Mucosa of descending colon (tissue), 3 donors: ENCODE measurements at places on chromosomes 2 and 18. TPM values are rescaled to one million over a fixed set of nuclear protein-coding genes. Genes with fewer than 3 reads are reported as not detected.

DNA sequence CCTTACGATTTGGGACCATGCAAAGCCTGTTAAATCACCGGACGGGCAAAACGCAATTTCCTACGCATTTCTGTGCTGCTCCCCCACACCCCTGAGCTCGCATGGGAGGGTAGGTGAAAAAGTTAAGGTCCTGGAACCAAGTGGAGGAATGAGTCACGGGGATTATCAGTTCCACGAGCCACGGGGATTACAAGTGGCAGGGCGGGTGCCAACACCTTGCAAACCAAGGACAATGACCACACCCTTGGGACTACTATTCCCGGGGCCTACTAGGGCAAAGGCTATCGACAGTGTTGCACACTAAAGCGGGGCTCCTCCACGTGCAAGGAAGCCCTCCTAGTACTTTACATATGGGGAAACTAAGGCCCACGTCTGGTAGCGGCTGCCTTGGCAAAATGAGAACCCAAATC lies 447 bp downstream of the RETSAT start:
- DNase-seq: peak; percentile 82

GRCh38 chr18:59763541-59764136 lies 66.4 kb upstream of the CCBE1 start:
- no peak for DNase-seq

- no peak for DNase-seq
Measured at GRCh38 chr2:83085869-83086268, 1373.2 kb downstream of the SUCLG1 start.

DNA sequence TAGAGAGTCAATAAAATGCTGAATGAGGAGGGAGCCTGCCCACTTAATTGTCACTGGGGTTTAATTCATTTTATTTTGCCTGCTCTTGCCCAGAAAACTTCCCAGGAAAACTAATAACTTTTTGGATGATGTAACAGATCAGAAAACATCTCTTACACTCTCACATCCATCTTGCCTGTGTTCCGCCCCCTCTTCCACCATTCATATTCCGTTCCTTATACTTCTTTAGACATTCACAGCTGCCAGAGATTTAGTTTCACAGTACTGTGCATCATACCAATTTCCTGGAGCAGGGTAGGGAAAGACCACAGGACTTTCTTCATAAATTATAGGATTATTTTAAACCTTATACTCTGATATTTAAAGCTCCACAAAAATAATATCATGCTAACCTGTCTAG lies 776.1 kb upstream of the SOX11 start:
- no peak for DNase-seq

The PFN4 gene
- total RNA-seq: not detected

GRCh38 chr2:61431345-61431744 lies 39.5 kb downstream of the USP34 start:
- no peak for DNase-seq

The PROM2 gene
- 24.4 TPM for total RNA-seq

DNA sequence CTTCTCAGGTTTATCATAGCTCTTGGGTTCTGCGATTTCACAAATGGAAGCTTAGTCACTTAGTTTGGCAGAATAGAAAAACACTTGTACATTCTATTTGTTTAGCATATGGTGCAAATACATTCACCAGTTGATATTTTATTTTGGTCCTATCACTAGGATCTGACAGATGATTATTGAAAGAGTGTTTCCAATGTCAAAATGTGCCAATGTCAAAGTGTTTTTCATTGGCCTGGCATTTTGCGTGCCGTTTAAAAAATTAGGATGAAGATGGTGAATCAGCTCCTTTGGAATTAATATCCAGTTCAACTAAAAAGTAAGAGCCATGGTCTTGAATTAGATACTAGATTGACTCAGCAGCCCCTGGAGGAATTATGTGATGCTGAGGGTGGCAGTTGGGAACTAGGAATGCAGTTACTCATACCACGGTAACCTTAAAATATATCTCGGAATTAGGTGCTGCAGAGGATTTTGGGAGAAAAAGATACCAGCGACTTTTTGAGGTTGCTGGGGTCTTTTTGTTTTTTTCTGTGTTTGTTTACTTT lies 87.0 kb downstream of the SPHKAP start:
- DNase-seq: no peak

GRCh38 chr2:58895857-58896256 lies 654.7 kb upstream of the FANCL start:
- DNase-seq: no peak

The FOXD4L1 gene
- 0.17 TPM for total RNA-seq

The RNF144A gene
- 18.3 TPM for total RNA-seq

DNA sequence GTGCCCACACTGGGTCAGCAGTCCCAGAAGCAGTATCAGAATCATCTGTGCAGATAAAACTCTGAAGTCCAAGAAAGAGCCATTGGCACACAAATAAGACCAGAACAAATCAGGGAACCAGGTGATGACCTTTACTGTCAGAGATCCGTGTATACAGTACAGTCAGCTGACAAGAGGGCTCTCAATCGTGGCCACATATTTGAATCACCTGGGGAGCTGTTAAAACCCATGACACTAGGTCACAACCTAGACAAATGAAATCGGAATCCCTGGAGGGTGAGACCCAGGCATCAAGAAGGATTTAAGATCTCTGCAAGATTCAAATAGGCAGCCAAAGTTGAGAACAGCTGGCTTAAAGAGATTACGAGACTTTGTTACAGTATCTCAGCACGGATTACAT lies 807.1 kb downstream of the RNF144A start:
- DNase-seq: no peak

The MC4R gene
- total RNA-seq: not detected

DNA sequence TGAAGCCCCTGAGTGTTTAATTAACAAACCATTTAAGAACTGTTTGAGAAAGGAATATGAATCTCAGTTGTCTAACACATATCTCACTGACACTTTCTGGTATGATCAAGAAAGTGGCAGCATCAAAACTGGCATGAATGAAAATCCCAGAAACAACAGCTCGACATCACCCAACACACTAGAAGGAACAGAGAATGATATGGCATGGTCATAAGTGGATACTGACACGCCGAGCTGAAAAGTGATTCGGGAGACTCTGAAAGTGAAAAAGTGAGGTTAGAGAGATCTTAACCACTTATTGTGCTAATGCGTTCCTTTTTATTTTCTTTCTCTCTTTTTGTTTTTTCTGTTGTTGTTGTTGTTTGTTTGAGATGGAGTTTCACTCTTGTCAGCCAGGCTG lies 37.9 kb downstream of the MRPL35 start:
- no peak for DNase-seq

The ANKRD30BL gene
- total RNA-seq: not detected

The LGALSL gene
- total RNA-seq: 40.9 TPM

- DNase-seq: no peak
Measured at GRCh38 chr2:12773586-12774394, 57.1 kb downstream of the TRIB2 start.

- no peak for DNase-seq
Measured at GRCh38 chr2:38301969-38302702, 74.9 kb downstream of the ATL2 start.

- no peak for DNase-seq
Measured at GRCh38 chr2:186546846-186547245, 43.0 kb upstream of the ITGAV start.

GRCh38 chr2:46909771-46910419 lies 5.7 kb downstream of the MCFD2 start:
- DNase-seq: peak; percentile 34

- no peak for DNase-seq
Measured at GRCh38 chr18:32735781-32736180, 37.0 kb downstream of the KLHL14 start.

DNA sequence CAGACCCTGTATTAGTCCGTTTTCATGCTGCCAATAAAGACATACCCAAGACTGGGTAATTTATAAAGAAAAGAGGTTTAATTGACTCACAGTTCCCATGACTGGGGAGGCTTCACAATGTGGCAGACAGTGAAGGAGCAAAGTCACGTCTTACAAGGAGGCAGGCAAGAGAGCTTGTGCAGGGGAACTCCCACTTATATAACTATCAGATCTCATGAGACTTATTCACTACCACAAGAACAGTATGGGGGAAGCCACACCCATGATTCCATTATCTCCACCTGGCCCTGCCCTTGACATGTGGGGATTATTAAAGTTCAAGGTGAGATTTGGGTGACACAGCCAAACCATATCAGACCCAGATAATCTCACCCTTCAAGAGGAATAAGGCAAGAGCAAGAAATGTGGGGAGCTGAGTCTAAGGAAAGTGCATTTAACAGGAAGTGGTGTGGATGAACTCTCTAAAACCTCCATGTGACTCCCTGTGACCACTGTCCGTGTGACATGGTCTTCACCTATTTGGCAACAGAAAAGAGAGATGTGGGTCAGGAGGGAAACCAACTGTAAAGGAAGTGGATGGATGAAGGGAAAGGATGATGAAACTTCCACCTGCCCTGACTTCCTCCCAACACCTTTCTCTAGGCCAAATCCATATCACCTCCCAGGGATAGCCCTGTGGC lies 110.6 kb downstream of the ATL2 start:
- no peak for DNase-seq

GRCh38 chr2:33216508-33217182 lies 259.8 kb upstream of the RASGRP3 start:
- peak; percentile 30 for DNase-seq

GRCh38 chr2:43344868-43345373 lies 118.5 kb upstream of the ZFP36L2 start:
- DNase-seq: no peak

- no peak for DNase-seq
Measured at GRCh38 chr18:51074605-51075004, 44.6 kb downstream of the SMAD4 start.

The SH2D6 gene
- total RNA-seq: 8.6 TPM

- DNase-seq: no peak
Measured at GRCh38 chr2:143823296-143823695, 694.1 kb downstream of the ARHGAP15 start.

DNA sequence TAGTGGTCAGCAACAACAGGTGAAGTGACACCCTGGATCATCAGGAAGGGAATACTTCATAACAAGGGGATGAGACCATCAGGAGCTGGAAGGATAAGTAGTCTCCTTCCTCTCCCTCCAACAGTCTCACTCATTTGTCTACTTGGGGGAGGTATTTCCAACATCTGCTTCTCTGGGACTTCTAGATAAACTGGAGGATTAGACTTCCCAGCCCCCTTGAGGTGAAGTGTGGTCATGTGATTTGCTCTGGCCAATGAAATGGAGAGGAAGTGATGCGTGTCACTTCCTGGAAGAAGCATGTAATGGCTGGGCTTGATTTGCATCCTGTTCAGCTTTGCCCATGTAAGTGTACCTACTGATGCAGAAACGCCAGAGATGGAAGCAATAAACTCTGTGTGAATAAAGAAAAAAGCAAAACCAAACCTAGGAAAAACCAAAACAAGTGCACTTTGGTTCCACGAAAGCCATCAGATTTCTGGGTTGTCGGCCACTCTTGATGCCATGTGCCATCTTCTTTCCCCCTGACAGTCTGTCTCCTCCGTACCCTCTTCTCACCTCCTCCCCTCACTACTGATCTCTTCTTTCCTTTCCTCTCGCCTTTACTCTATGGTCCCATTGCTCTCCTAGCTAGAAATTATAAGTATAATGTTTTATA lies 76.1 kb upstream of the DNMT3A start:
- DNase-seq: no peak

GRCh38 chr18:37327063-37327577 lies 238.5 kb downstream of the CELF4 start:
- no peak for DNase-seq

The SERPINB4 gene
- total RNA-seq: not detected

DNA sequence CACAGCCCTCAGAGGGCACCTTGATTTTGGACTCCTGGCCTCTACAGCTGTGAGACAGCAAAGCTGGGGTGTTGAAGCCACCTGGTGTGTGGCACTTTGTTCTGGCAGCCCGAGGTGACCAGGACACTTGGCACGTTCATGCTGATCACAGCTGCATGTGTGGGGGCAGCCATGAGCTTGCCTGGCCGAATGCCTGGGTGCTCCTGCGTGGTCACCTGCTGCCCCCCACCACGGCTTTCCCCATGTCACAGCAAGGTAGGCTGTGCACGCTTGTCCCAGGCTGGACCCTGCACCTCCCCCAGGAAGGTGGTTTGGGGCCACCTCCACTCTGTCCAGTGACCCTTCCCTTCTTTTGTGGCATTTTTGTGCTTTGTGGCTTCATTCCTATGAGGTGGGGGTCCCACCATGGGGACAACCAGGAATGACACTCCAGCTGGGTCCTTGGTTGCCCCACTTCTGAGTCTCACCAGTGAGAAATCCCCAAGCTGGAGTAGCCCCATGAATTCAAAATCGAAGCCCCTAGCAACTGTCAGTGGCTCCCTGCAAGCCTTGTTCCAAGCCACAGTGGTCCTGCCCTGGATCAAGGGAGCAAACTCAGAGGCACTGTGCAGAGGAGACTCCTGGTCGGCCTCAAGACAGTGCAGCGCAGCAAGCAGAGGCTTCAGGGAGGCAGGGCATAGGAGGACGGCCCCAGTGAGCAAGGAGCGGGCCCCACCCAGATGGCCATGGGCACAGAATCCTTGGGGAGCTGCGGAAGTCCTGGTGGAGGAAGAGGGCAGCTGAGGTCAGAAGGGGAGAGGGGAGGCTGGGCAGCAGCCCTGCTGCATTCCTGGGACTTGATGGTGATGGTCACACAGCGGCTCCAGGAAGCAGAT lies 121.4 kb upstream of the HS6ST1 start:
- DNase-seq: no peak

The DAW1 gene
- total RNA-seq: not detected

The GALNT14 gene
- not detected for total RNA-seq

GRCh38 chr18:60130284-60130683 lies 230.5 kb downstream of the PMAIP1 start:
- no peak for DNase-seq

DNA sequence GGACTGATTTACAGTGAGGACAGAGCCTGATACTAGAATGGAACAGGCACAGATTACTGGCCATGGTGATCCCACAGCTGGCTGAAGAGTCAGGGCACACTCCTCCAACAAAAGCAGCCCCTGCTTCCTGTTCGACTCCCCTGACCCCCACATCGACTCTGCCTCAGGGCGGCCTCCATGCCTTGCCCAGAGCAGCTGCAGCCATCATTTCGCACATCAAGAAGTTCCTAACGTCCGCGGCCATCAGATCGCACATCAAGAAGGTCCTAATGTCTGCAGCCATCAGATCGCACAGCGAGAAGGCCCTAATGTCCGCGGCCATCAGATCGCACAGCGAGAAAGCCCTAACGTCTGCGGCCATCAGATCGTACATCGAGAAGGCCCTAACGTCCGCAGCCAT lies 192.8 kb upstream of the PXDN start:
- DNase-seq: no peak

DNA sequence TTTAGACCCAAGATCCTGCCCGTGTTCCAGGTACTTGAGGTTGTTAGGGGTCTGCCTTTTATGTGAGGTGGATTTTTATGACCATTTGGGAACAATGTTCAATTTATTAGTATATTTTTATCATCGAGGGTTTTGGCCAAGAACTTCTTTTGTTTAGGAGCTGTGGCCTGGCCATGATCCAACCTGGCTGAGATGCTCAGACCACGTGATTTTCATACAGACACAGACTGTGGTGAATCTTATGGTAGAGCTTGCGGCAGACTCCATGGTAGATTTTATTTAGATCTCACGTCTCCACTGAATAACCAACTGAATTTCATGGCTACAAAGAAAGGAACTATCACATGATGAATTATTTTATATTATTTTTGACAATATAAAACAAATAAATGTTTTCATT lies 405.5 kb upstream of the VWC2L start:
- no peak for DNase-seq

The ASPRV1 gene
- 0.55 TPM for total RNA-seq

The DLGAP1 gene
- 4.1 TPM for total RNA-seq

The TUBA3E gene
- total RNA-seq: not detected
